ENCODE measurements at places on chromosomes 3 and 15.

GRCh38 chr3:183275418-183275817 lies 22.4 kb downstream of the B3GNT5 start:
- no peak for DNase-seq

- no peak for DNase-seq
Observed at GRCh38 chr3:42830437-42831320, 21.4 kb downstream of the ACKR2 start.

- DNase-seq: no peak
Observed at GRCh38 chr3:37984051-37984450, 6.5 kb upstream of the VILL start.

GRCh38 chr3:40852712-40853111 lies 328.0 kb downstream of the ZNF621 start:
- no peak for DNase-seq

- no peak for DNase-seq
Observed at GRCh38 chr3:108951820-108952501, 1.7 kb downstream of the GUCA1C start.

DNA sequence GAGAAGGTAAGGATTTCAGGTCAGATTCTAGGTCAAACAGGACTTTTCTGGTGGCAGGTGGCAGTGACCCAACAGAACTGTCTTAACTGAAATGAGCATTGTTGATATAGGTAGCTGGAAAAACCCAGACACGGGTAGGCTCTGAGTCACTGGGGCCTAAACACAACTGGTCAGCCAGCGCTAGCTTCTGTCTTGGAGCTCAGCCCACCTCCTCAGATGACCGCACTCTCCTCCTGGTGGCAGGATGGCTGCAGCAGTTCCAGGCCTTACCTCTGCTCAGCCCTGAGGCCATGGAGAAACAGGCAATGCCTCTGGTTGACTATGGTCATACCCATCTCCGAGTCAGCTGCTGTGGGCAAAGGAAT lies 61.1 kb upstream of the GATA2 start:
- no peak for DNase-seq

DNA sequence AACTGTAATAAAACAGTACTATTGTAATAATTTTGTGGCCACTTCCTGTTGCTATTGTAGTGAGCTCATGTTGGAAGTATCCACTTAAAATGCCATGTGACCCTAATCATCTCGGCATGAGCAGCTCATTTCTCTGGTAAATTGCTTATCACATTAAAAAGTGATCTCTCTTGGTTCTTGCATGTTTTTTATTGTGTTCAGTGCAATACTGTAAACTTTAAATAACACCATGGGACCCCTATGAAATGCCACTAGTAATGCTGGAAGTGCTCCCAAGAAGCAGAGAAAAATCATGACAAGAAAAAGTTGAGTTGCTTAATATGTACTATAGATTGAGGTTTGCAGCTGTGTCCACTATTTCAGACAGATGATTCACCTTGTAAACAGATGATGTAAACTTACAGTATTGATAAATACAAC lies 45.6 kb downstream of the NMD3 start:
- DNase-seq: no peak

- no peak for DNase-seq
Observed at GRCh38 chr3:189260556-189261493, 89.1 kb downstream of the TPRG1 start.

DNA sequence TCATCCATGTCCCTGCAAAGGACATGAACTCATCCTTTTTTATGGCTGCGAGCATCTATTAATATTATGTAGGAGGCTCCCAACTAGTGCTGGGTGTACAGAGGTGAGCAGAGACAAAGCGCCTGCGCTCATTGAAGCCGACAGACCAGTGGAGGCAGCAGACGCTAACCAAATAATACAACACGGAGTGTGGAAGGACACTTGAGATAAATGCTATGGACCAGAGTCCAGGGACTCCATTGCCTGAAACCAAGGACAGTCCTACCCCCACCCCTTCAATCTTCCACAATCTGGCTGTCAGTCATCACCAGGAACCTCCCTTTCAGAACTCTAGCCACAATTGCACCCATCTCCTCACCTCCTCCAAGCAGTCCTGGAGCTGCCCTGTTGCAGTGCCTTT lies 41.5 kb downstream of the KLHL6 start:
- DNase-seq: no peak

DNA sequence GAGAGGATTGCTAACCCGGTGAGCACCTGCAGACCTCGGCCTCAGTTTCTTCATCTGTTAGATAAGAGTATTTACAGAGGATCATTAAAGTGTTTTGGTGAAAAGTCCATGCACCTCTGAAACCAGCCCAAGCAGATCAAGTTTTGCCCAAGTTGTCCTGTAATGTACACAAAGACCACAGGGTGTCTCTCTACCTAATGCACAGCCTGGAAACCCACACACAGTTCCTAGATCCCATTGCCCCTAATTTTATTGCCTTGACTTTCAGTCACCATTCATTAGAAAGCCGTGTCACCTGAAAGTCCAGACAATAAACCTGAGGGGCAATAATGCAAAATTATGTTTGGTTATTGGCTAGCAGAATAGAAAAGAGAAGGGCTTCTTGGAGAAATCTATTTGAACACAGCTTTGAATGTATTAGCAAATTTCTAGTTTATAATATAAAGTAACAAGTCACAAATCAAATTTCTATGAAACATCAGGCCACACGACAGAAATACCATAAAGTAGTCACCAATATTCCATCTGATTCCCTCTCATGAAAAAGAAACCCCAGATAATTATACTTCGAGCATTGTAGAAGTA lies 161.3 kb upstream of the SLC2A2 start:
- DNase-seq: peak; percentile 14

DNA sequence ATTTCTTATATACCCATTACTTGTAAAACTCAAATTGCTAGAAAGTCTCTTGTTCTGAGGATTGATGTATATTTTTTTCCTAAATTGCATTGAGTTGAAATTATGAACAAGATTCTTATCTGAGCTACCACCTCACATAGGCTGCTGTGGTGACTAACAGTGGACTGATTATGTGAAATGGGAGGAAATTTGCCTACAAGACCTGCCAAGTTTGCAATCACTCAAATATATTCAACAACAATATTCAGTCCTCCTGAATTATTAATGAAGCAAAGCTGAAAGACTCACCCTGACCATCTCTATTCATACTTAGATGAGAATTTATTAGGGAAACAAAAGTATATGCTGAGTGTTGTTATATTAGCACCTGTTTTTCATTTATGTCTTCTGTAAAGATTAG lies 412.6 kb upstream of the SEMA6D start:
- no peak for DNase-seq

DNA sequence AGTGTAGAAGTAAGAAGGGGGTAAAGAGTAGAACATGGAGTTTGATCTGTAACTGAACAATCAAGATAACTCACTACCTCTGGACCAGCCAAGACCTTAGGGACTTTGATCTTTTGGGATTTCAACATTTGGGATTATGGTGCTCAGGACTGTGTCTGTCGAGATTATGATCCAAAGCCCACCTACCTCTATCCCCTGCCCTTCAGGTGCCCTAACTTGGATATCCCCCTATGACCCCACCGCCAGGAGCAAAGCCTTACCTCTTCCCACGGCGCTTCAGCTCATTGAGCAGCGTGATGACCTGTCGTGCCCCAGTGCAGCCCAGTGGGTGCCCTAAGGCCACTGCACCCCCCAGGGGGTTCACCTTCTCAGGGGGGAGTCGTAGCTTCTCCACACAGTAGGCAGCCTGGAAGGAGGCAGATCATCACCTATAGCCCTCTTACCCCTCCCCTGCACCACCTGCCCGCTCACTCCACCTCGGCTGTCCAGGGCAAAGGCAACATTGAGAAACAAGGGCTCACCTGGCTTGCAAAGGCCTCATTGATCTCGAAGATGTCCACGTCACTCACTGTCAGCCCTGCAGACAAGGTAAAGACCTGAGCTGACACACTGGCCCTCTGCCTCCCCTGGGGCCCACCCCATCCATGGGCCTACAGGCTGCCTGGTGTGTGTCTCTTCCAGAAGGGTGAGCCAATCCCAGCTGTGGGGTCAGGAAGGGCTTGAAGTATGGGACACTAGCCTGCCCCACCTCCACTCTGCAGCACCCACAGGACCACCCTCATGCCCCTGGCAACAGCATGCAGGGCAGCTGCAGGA lies 11.4 kb downstream of the ACAA1 start:
- DNase-seq: no peak

- no peak for DNase-seq
Observed at GRCh38 chr3:12829404-12829803, 12.0 kb downstream of the RPL32 start.

Measured in germinal center (tissue), 1 donor.